ENCODE measurements at places on chromosomes 4 and X.

DNA sequence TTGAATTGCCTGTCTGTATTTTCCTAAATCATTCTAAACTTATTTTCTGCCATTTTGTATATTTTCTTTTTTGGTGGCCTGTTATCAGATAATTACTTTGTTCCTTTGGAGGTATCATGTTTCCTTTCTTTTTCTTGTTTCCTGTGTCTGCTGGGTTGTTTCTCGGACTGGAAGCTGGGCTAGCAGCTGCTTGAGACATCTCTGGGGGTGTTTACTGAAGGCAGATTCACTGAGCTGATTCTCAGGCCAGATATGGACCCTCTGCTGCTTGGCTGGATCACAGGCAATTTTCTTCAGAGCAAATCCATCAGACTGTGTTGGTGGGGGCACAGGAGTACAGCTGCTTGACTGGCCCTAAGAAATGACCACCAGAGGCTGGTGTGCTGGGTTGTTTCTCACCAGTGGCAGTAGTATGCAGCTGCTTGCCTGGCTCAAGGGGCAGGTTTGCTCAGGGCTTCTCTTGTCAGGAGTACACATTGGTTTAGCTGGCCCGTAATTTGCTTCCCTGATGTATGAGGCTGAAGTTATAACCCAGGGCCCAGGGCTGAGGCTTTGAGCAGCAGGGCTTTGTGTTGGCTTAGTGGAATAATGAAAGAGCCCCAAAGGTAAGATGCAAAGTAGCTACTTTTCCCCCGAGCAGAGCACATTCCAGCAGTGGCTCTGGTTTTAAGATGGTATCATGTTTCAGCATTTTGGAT lies 680.6 kb downstream of the TECRL start:
- DNase-seq, result no peak

DNA sequence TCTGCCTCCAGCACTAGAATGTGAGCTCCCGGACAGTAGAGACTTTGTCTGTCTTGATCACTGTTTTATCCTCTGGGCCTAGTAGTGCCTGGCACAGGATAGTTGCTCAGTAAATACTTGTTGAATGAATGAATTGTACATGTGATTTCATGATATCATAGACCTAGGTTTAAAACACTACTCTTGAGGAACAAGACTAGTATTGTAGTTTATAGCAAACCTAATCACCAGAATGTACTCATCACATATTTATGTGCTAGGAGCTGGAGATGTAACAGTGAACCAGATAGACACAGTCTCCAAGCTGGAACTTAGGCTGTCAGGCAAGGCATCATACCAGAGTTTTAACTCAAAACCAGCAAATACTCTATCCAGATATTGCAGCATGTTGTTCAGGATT lies 23.5 kb downstream of the GAB3 start:
- no peak for DNase-seq

GRCh38 chrX:153968754-153969124 lies 2.9 kb downstream of the HCFC1 start:
- DNase-seq, result peak; percentile 49

GRCh38 chrX:49282647-49283011 lies 13.0 kb downstream of the PPP1R3F start:
- DNase-seq, result no peak

- DNase-seq, result no peak
These were observed 51.7 kb upstream of the OTUD4 start for GRCh38 chr4:145231906-145232700.

GRCh38 chrX:121496966-121497365 lies 449.6 kb downstream of the GLUD2 start:
- DNase-seq, result no peak

Measured in stimulated activated CD4-positive, alpha-beta T cell treated with anti-CD3 and anti-CD28 coated beads, Interleukin-2, amount 100 ng/mL, for 24 hours (primary cell).